ENCODE measurements at places on chromosomes 12 and 14. TPM values are rescaled to one million over a fixed set of nuclear protein-coding genes. Genes with fewer than 3 reads are reported as not detected.

DNA sequence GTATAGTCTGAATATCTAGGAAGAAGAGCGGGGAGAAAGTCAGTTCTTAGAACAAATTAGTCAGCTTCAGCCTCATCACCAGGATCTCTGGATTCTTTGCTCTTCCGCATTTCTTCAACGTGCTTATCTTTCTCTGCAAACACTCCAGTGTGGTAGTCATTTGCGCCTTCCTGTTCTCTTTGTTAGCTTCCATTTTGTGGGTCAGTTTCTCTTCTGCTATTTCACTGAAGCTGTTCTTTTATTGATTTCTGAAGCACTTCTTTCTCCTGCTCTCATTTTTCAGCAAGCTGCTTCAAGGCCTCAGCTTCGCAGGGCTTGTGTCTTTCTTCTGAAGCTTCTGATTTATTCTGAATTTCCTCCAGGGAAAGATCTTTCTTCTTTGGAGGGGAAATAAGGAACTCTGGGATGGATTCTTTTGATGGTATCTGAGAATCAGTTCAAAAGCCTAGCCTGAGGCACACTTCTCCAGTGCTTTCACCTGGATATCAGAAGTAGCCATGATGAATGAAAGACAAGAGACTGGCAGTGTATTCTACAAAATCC is 13.5 kb downstream of the AMN1 start:
- no peak for DNase-seq

DNA sequence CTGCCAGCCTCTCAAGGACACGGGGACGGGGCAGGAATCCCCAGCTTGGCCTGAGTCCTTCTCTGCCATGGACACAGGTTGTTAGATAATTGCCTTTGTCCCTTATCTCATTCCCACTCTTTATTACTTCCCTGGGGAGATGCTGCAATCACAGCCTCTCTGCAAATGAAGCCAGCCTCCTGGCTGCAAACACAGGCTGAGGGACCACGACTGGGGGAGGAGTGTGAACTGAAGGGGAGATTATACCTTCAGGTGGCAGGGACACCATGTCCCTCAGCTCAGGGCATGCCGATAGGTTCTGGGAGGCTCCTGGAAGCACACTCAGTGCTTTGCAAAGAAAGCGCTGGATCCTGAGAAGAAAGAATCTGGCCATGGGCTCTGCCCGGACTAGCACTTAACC is 16.1 kb upstream of the CHGA start:
- no peak for DNase-seq

- no peak for DNase-seq
Observed at GRCh38 chr14:54172562-54172961, 215.9 kb upstream of the BMP4 start.

The VPS37B gene
- polyA plus RNA-seq, result 24.2 TPM

The SELPLG gene
- 3.3 TPM for polyA plus RNA-seq

DNA sequence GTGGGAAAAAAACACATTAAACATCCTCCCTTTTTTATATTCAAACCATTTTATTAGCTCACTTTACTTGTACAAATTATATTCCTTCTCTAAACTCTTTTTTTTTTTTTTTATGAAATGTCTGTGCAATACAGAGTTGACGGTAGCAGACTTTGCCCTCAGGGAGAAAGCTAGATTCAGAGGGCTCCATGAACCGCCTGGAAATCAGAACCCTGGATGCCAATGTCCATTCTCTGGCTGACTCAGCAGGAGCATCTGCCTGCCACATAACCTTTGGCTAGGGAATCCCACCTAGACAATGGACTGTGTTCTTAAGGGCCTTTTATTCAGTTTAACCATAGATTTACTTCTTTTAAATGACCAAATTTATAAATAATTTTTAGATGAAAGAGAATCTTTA is 467.0 kb downstream of the MDGA2 start:
- no peak for DNase-seq

DNA sequence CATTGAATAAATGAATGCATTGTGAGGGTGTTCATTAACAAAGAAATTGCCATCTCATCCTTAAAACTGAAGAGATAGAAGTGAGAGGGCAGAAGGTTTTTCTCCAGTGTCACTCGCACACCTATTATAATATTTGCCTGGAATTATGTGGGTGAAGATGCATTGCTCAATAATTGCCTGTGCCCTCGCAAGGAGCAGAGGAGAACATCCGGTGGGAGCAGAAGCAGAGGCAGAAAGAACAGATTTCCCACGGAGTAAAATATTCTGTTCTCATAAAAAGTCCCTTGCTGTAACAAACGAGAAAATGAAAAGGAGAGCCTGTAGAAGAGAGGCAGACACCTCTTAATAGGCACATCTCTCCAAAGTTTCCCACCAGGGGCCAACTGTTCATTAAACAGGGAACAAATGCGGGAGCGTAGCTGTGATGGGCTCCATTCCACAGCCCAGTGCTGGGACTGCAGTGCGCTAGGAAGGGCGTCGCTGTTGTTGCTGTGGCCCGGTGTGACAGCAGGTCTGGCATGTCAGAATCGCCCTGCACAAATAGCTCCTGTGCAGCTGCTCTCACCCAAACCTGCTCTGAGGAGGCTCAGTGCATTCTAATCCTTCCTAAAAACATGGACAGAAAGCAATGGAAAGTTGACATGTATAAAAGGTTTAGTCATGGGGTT is 359.8 kb downstream of the APAF1 start:
- no peak for DNase-seq

The ADAM21 gene
- 0.50 TPM for polyA plus RNA-seq

The CCDC196 gene
- not detected for polyA plus RNA-seq

DNA sequence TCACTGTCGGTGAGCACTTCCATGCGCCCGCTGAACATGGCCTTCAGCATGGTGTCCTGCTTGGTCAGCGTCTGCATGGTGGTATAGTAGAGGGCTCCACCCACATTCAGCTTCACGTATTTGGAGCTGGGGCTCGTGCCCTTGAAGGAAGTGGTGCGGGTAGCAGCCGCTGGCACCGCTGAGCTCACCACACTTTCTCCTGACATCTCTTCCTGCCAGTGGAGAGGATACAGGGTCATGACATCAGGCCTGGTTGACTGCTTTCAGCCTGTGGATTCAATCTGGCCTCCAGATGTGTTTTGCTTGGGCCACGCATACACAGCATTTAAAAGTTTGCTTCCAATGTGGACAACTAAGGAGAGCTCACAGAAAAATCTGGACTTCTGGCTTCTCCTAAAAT is 7.6 kb downstream of the KCTD10 start:
- DNase-seq, result no peak

GRCh38 chr12:96313606-96314005 is 86.6 kb downstream of the CDK17 start:
- DNase-seq, result no peak
